ENCODE measurements at places on chromosomes 5 and 9.

DNA sequence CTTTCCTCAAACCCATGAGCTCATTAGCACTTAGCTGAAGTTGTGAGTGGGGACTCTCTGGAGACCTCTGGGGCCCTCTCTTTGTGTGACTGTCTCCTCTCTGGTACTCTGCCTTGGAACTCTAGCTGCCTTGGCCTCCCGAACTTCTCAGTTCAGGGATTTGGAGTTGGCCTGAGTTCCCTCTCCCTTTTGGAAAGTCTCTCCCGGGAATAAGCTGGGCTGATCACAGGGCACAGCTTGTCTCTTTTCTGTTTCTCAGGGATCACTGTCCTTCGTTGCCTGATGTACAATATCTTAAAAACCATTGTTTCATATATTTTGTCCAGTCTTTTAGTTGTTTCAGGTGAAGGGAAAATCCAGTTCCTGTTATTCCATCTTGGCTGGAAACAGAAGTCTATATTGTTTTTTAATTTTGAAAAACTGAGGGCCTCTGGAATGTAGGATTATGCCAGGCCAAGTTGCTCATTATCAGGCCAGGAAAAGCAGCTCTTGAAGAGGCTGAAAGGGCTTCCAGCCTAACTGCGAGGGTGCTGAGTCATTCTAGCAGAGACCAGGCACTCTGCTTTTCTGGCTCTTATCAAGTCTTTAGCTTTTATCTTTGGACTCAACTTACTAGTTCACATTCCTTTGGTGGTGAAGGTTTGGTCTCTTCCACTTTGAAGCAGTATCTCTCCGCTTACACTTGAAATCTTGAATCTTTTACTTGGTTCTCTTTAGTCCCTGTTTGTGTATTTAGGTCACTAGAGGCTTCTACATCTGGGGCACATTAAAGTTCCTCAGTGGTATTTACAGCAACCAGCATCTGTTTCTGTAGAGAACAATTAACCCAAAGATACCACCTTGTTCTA, 8.4 kb upstream of the RGS3 start:
- DNase-seq = no peak

- no peak for DNase-seq
Measured at GRCh38 chr9:37200433-37201005, 80.1 kb downstream of the ZCCHC7 start.

- peak; percentile 3 for DNase-seq
Measured at GRCh38 chr5:73945505-73945904, 319.5 kb downstream of the ARHGEF28 start.

- DNase-seq = no peak
Measured at GRCh38 chr9:78939311-78940065, 632.3 kb upstream of the TLE4 start.

GRCh38 chr5:135577421-135577820, 1.4 kb downstream of the CXCL14 start:
- no peak for DNase-seq

DNA sequence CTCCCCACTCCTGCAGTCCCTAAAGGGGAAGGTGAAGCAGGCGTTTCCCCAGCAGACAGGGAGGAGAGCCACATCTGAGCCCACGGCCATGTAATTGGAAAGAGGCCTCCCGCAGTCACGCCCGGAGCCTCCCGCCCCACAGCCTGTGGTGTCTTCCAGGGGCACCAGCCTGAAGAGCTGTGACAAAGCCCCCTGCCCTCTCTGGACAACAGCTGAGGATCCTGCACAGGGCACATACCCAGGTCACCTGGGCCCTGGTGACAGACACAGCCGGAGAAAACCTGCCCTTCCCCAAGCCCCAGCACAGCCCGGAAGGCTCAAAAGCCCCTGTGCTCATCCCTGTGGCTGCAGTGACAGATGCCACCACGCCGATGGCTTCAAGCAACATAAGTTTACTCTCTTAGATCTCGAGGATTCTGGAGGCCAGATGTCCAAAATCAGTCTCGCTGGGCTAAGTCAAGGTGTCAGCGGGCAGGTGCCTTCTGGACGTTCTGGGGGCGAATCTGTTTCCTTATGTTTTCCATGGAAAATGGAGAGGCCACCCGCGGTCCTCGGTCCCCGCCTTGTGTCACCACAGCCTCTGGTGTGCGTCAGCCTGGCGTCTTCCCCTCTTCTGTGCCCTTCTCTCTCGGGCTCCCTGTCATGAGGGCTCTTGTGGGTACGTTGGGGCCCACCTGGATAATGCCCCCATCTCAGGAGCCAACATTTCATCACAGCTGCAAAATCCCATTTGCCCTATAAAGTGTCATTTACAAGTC, 71.5 kb downstream of the PSMB7 start:
- DNase-seq = no peak

DNA sequence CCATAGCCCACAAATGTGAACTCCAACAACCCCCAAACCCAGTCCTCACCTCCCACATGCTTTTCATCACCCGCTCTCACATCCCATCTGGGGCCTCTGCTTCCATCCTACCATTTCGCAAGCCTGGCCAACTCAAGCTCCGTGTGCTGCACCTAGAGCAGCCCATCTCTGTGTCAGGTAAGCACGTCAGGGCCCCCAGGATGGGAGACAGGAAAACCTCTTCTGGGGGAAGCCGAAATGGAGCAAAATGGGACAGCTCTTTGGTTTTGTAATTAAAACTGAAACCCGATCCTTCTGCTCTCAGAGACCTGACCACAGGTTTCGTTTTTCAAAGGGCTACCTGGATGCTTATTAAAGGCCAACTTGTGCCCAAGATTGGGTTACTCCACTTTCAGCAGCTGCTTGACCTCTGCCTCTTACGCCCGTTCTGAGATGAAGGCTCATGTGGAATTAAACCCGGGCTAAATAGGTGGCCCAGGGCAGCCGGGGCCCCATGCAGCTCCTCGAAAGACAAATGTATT, 287.7 kb downstream of the SLIT3 start:
- DNase-seq = no peak

GRCh38 chr5:85576666-85577065, 1041.1 kb upstream of the COX7C start:
- DNase-seq = no peak

DNA sequence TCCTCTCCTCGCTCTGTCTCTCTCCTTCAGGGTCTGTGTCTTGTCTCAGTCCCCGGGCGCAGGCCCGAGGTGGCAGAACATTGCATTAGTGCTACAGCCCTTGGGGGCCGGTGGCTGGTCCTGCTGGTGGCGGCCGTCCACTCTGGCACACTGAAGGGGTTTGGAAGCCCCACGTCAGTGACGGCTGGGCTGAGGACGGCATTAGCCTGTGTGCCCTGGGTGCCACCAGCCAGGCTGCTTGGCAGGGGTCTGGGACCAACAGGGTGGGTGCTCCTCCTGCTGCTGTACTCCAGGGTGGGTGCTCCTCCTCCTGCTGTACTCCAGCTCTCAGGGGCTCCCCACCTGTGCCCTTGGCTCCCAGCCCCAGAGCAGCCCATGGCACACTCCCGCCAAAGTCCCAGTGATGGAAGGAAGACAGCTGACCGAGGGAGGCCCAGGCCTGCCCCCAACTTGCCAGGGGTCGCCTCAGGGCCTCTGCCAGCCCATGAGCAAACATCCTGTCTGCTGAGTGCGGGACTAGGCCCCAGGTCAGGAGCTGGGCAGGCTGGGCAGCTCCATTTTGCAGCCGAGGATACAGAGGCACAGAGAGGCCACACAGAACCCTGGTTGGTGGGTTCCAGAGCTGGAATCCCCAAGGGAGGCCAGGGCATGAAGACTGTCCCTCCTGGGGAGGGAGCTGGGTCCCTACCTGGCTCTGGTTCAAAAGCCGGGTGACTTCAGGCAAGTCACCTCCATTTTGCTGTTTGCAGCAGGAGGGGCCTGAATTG, 27.3 kb downstream of the SARDH start:
- DNase-seq = no peak
